Bladder microvascular endothelial cell (primary cell): ENCODE measurements at places on chromosomes 6 and 20. TPM values are rescaled to one million over a fixed set of nuclear protein-coding genes. Genes with fewer than 3 reads are reported as not detected.

The IP6K3 gene
- not detected in 2 replicates for total RNA-seq

The BFSP1 gene
- total RNA-seq = 1.8 and 2.1 TPM in 2 replicates

The TBC1D7 gene
- total RNA-seq = 13.0 and 22.8 TPM in 2 replicates

The DOK5 gene
- total RNA-seq = 0.16 and 0.50 TPM in 2 replicates

The ACTR5 gene
- total RNA-seq = 8.7 and 9.4 TPM in 2 replicates

The PRELID3B gene
- 63.9 and 83.3 TPM in 2 replicates for total RNA-seq

The CFB gene
- total RNA-seq = 0.97 and 2.5 TPM in 2 replicates

The IYD gene
- not detected in 2 replicates for total RNA-seq

The TMEM217 gene
- total RNA-seq = 6.8 and 28.6 TPM in 2 replicates

The PRPH2 gene
- 0.49 and 1.1 TPM in 2 replicates for total RNA-seq

The KCNQ2 gene
- not detected in 2 replicates for total RNA-seq

The BMP7 gene
- not detected in 2 replicates for total RNA-seq

The HLA-DRA gene
- 2.9 TPM in 1 of 2 replicates, not detected in the other for total RNA-seq

The TRIM15 gene
- total RNA-seq = not detected in 2 replicates

The SLC22A16 gene
- total RNA-seq = not detected in 2 replicates

The PLEKHG1 gene
- total RNA-seq = 31.2 and 50.9 TPM in 2 replicates

The PLCB4 gene
- 0.65 and 11.9 TPM in 2 replicates for total RNA-seq

The PTCRA gene
- not detected in 2 replicates for total RNA-seq

The KCNQ5 gene
- under 0.01 TPM in 2 replicates for total RNA-seq

The RBM24 gene
- 1.2 and 2.4 TPM in 2 replicates for total RNA-seq

The DNAH8 gene
- total RNA-seq = under 0.01 TPM in 1 of 2 replicates, not detected in the other

The MYH7B gene
- 0.06 and 0.16 TPM in 2 replicates for total RNA-seq

The CLVS2 gene
- total RNA-seq = not detected in 2 replicates

The NNAT gene
- 0.32 TPM in 1 of 2 replicates, not detected in the other for total RNA-seq

The RNF144B gene
- 27.8 and 63.3 TPM in 2 replicates for total RNA-seq

The TSHZ2 gene
- total RNA-seq = 0.65 and 1.5 TPM in 2 replicates

The FBXO30 gene
- 8.3 and 18.9 TPM in 2 replicates for total RNA-seq

The METTL24 gene
- total RNA-seq = 0.06 TPM in 1 of 2 replicates, not detected in the other

The ATP9A gene
- total RNA-seq = 13.9 and 52.6 TPM in 2 replicates

The DZANK1 gene
- 0.49 and 0.69 TPM in 2 replicates for total RNA-seq

The PPP1R3D gene
- total RNA-seq = 5.5 and 6.4 TPM in 2 replicates
